ENCODE measurements at places on chromosomes 2 and 18.

DNA sequence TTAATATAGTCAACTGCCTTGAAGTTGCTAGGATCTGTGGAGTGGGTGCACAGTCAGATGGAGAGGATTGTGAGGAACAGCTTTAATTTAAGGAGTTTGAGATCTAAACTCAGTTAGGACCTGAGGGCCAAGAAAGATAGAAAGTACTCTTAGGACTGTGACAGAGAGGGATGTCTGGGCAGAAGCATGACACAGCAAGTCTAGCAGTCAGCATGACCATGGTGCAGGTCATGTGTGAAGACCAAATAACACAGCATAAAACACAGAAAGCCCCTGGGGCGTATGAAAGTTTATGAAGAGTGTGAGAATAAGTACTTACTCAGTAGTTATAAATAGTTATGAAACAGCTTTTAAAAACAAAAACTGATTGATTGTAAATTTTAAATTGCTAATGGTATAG lies 107.2 kb downstream of the GALNT1 start:
- DNase-seq: no peak

DNA sequence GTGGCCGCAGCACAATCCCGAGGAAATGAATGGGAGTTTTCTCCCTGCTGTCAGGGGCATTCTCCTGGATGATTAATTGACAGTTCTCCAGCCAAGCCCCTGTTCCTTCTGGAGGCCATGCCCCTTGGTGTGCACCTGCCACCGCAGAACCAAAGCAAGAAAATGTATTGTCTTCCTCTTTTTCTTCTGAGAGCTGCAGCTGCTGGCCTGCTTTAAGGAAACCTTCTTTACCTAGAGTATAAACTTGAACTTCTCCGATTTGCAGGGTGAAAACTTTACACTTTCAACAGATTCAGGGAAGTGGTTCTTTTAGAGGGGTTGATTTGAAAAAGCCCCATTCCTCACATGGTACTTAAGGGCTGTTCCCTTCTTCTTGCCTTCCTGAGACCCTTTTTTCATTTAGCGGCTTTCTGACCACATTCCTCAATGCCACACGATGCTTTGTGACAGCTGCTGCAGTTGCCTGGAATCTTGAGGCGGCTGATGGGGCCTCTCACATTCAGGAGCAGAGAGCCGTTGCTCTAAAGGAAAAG lies 402.8 kb downstream of the TXNL1 start:
- no peak for DNase-seq

GRCh38 chr2:105609746-105610402 lies 134.8 kb upstream of the NCK2 start:
- DNase-seq: no peak

DNA sequence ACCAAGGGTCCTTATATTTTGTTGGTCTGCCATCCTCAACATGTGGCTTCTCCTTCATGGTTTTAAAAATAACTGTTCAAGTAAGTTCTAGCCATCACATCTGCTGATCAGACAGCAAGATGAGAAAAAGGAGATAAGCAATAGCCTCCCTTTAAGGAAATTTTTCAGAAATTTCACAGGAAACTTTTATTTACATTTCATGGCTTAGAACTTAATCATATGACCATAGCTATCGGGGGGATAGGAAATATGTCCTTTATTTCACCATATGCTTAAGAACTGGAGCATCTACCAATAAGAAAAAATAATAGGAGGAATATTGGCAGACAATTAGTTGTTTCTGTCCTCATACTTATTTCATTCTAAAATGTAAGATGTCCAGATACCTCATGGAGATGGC lies 16.2 kb downstream of the ATF2 start:
- no peak for DNase-seq

DNA sequence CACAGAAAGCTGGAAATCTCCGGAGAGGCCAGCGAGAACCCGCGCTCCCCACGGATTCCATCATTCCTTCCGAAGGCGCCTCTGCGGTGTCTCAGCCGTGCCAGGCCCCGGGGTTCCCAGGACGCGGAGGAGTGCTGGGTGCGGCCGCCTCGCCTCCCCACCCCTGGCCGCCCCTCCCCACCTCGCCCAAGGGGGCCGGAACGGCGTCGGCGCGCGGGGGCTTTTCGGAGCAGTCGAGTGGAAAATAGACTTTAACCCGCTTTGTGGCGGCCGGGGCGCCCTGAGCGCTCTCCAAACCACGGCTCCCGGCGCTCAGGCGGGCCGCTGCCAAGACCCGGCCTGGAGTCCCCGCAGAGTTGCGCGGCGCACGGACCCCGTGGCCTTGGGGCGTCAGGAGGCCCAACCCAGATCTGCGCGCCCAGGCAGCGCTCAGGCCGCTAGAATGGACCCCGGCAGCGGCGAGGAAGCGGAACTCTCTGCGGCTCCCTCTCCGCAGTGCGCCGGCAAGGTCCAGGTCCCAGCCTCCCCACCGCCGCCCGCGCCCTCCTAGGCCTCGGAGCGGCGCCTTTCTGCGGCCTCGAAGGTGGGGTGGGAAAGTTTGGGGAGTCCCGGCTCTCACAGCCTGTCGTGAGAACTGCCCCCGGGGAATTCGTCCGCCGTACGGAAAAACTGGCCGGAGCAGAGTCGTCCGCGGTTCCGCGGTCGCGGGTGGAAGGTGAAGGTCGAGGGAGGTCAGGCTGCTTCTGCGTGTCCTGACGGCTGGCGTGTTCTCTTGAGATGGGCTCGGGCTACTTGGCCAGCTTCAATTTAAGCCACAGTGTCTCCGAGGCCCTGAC lies 1.2 kb upstream of the EMX1 start:
- DNase-seq: peak; percentile 78

GRCh38 chr18:58714821-58715220 lies 43.6 kb downstream of the MALT1 start:
- no peak for DNase-seq

DNA sequence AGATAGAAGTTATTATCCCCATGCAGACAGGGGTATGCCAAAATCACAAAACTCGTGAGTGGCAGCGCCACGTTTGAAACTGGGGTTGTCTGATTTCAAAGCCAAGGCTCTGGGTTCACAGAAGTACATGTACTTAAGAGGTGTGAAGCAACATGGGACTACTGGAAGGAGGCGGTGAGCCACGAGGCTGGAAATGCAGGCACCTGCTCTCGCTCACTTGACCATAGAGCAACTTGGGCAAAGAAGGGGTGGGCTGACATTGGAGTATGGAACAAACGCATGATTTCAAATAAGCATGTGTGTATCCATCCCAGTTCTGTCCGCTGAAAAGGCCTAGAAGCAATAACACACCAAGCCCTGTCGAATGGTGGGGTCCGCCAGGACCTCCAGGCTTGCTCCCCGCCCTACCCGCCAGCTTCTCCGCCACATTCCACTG lies 593 bp upstream of the ACTR2 start:
- no peak for DNase-seq

DNA sequence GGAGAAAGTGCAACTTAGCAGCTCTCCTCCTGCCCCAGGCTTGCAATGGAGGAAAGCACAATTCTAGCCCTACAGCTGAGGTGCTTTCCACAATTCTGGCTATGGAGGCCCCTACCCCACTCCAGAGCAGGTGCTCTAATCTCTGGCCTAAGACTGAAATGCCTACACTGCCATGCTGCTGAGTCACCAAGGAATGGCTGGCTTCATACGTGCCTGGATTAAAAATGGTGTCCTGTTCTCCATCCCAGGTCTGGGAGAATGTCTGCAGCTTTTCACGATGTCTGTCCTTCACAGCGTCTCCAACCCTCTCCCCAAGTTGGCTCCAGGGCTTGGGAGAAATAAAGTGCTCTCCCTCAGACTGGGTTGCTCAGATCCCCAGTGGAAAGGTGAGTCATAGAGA lies 48.5 kb downstream of the MBOAT2 start:
- no peak for DNase-seq

GRCh38 chr2:217647226-217647625 lies 355.6 kb downstream of the TNS1 start:
- no peak for DNase-seq

DNA sequence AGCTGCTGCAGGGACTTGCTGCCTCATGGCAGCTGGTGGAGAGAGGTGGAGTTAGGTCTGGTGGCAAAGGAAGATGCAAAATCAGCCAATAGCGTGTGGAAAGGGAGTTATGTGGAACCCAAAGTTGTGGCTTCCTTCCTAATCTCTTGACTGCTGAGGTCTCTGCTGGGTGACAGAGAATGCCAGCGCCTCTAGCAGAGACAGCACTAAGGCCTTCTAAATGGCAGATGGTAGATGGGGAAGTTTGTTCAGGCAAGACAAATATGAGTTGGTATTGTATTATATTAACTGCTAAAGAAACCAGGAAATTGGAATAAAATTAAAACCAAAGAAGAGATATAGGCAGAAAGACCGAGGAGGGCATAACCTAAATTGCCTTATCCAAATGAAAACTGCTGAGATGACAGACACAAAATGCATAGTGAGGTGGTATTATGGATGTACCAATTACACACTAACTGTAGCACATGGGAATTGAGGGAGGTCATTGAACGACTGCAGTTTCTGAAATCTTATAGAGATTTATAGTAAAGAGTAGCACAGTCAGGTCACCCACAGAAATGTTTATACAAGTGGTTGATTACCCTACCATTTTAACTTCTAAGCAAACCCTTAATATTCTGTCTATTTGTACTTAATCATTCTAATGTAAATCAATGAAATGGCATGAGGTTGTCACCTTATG lies 246.6 kb upstream of the SESTD1 start:
- no peak for DNase-seq

GRCh38 chr2:201754717-201755415 lies 25.9 kb downstream of the ALS2 start:
- no peak for DNase-seq

GRCh38 chr18:75854174-75854573 lies 426.7 kb upstream of the SMIM21 start:
- DNase-seq: no peak

GRCh38 chr2:2484301-2484700 lies 153.2 kb upstream of the MYT1L start:
- no peak for DNase-seq

DNA sequence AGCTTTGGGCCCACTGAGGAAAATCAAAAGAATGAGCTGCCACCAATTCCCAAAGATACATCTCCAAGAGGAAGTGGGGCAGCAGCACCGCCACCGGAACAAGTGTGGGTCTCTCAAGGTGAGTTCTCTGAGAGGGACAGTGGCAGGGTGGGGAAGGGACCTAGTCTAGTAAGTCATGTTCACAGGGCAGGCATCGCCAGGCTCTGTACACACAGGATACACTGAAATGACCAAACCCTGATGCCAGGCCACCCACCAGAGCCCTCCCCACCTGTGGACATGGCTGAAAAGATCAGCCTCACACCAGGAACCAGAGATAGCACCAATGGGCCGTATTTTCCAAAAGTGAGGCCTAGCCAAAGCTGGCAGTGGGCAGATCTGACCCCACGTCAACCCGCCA lies 108.2 kb upstream of the SMAD2 start:
- DNase-seq: no peak

GRCh38 chr2:196356332-196356731 lies 185.0 kb upstream of the STK17B start:
- no peak for DNase-seq

DNA sequence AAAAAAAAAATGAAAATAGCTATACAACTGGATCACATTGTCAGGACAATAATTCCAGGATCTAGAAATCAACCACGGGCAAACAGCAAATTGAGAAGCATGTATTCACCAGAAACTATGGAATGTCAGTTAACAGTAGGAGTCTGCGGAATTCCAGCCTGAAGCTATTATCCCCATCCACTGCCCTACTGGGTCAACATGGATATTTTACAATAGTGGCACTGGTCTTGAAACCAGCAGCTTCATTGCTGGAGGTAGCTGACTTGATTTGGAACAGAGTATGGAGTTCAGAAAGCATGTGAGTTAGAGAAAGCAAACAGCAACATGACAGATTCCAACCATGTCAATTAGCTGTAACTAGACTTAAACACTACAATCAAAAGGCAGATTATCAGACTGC lies 55.7 kb upstream of the PDE1A start:
- no peak for DNase-seq

DNA sequence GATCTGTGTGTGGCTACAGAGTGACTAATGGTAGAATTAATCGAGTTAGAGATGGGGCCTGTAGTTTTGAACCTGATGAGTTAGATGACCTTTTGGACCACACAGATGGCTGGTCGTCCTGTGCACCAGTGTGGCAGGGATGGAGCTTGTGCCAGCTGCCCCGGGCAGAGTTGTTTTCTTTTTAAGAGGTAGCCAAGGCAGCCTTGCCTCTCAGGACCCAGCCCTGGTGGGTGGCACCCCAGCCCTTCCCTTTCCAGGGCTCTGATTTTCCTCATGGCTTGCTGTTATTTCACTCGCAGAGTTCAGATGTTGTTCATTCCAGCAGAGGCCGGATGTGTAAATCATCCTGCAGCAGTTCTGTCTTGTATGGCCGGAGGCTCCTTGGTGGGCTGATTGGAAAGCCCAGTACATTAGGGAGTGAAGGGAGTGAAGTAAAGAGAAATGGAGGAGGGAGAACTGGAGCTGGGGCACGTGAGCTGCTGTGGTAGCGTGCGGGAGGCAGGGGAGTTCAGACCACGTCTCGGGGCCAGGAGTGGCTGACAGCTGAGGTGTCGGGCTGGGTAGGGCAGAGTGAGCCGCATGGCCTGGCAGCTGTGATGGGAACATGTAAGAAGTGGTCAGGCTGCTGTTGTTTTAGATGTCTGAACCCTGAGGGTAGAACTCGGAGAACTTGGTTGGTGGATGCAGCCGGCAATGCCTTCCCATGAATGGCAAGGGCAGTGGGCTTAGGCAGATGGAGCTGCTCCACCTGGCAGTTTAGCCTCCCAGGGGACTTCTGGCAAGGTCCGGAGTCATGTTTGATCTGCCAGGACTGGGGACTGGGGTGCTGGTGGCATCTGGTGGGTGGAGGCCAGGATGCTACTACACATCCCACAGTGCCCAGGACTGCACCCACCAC lies 28.8 kb downstream of the ASAP2 start:
- DNase-seq: no peak

DNA sequence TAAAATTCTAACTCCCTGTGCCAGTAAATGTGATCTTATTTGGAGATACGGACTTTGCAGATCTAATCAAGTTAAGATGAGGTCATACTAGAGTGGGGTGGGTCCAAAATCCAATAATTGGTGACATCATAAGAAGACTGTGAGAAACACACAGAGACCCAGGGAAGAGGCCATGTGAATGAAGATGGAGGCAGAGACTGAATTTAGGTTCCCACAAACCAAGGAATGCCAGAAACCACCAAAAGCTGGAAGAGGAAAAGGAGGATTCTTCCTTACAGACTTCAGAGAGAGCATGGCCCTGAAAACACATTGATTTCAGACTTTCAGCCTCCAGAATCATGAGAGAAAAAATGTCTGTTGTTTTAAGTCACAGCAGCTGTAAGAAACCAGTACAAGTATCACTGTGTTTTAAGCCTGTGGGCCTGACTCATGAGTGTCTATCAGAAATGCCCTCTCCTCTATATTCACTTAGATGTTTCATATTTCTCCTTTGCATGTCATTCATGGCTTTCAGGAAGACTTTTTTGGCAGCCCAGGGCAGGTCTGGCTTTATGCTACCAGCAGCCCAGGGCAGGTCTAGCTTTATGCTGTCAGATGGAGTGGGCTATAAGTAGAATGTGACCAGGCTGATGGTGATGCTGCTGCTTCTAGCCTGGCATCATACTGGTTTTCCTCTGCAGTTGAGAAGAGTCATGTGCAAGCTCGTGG lies 100.0 kb downstream of the SPOPL start:
- no peak for DNase-seq
